Right kidney (tissue), 9 donors: ENCODE measurements at places on chromosomes 7 and 10.

- DNase-seq, result no peak
These were observed 202.6 kb downstream of the MDFIC start for GRCh38 chr7:115124409-115124939.

- peak; percentile 79 for DNase-seq
These were observed 716 bp downstream of the OGA start for GRCh38 chr10:101817337-101818118.

DNA sequence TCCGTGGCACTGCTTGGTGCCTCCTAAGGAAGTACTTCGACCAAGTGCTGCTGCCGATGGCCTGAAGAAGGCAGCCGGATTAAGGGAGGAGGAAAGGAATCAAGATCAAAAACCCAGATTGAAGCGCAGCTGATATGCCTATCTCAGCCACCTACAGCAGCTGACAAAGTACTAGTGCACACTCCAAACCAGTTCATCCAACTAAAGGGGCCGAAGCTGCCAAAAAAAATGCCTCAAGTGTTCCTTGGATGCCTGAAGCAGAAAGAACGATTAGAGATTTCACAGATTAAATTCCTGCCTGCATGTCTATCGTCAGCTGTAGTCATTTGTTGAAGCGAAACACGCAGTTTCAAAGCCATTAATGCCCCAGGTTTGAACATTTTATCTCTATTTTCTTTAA, 65.7 kb downstream of the TNRC18 start:
- no peak for DNase-seq

DNA sequence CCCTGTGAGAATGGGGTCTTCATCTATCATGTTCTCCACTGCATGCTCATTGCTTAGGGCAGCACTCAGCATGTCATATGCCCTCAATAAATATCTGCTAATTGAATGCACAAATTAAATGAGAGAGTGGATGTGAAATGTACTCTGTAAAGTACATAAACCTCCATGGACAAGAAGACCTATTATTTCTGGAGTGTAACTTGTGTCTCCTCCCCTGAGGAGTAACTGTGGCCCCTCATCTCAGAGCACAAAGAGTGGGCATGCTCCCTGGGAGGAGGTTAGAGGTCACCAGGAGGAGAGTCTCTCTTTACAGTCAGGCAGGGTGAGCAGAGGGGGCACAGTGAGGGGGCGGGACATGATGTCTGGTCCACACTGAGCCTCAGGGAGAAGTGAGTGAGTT, 313.6 kb upstream of the PODXL start:
- DNase-seq, result no peak

DNA sequence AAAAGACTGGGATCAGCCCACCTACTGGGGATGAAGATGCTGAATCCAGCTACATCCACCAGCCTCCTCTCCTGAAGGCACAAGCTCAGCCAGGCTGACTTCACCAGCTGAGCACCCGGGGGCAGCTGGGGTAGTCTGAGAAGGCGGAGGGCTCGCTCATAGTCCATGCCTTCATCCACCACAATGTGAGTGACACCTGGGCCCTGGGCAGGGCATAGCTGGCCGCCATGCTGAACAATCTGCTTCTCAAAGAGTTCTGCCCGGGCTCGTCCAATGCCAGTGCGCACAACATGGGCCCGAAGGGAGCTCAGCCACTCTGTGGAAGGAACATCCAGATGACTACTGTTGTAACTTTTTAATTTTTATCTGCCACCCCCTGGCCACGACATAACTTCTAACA, 2.2 kb downstream of the POLL start:
- DNase-seq, result no peak

GRCh38 chr7:80771523-80771922, 133.1 kb downstream of the CD36 start:
- no peak for DNase-seq

- no peak for DNase-seq
These were observed 1.2 kb downstream of the TECPR1 start for GRCh38 chr7:98250789-98251188.

DNA sequence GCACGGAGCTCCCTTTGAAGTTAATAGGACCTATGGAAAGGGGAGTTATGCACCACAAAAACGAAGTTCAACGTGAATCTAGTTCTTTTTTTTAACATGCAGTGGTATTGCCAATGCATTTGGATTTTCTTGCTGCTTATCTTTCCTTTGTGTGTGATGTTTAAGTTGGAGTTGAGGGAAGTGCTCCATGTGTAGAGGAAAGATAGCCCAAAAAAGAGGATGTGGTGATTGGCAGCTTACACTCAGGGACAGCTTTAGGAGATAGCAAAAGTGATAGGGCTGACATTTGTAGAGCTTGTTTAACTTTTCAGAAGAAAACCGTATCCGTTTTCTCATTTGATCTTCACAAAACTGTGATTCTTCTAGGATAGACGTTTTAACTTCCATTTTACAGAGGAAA, 101.3 kb downstream of the MDFIC start:
- no peak for DNase-seq

GRCh38 chr10:78899098-78899754, 169.5 kb upstream of the ZMIZ1 start:
- no peak for DNase-seq

DNA sequence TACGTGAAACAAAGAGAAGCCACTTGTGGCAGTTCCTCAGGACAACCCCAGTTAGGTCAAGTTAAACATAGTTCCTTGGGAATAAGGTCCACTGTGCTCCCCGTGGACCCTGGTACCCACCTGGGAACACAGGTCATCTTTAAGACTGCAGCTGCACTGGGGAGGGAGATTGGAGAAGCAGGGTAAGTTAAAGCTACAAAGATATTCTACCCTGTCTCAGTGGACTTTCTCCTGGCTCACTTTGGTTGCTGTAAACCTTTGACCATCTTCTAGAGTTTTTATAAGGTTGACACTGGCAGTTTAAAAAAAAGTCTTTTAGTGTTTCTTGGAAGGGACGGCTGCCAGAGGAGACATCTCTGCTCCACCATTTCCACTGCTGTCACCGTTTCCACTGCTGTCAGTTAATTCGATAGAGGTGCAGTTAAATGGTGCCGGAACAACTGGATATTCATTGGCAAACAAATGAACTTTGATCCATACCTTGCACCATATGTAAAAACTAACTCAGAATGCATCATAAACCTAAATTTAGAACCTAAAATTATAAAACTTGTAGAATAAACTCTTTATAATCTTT, 42.5 kb downstream of the LMTK2 start:
- no peak for DNase-seq

- no peak for DNase-seq
These were observed 43.1 kb upstream of the FAM180A start for GRCh38 chr7:135791543-135792362.
